ENCODE measurements at places on chromosomes 3 and 15.

DNA sequence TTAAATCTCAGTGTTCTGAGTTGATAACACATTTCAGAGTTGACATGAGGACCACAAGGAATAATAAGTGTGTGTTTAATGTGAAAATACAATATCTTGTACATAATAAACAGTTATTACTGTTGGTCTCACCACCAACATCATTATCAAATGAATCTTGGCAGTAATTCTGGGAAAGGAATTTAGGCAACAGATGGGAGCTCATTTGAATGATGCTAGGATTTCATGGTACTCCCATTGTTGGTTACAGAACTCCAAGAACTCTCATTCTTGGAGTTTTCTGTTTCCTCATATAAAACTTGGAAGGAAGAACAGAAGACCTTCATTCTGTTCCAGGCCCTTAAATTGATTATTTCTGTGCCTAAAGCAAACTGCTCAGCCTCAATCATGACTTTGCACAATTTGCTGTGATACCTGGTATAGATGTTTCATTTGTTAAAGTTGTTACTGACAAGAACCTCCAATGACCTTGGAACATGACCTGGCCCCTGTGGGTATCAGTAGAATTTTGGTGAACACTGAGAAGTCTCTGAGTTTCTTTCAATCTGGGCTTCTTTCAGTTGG is 385.8 kb downstream of the LPP start:
- no peak overlapping the region for H3K27ac ChIP-seq
- H3K36me3 ChIP-seq: no peaks in the 10 kb centered on the region
- H3K4me3 ChIP-seq: no peak overlapping the region
- peaks cover 2% of the 10 kb centered on the region for H3K4me1 ChIP-seq
- no peak for DNase-seq

DNA sequence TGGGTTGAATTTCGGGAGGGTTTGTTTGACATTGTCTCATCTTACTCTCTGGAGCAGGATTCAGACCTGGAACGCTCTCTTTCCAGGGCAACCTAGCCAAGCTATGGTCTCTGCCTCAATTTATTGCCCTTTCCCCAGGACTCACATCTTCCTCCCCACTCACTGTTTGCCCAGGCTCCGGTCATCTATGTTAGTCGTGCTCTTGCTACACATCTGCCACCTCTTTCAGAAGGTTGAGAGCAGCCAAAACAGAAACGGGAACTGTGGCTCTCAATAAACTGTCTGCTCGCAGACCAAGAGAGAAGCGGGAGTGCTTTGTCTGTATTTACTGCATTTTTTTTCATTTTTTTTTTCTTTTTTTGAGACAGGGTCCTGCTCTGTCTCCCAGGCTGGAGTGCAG is 81.6 kb downstream of the ST6GAL1 start:
- H3K36me3 ChIP-seq: no peaks in the 10 kb centered on the region
- H3K27me3 ChIP-seq: no peaks in the 10 kb centered on the region
- DNase-seq: no peak
- H3K27ac ChIP-seq: peak overlapping the region; percentile 48
- no peak overlapping the region for H3K4me3 ChIP-seq
- H3K4me1 ChIP-seq: peaks cover 24% of the 10 kb centered on the region

GRCh38 chr15:29285386-29285785 is 15.8 kb upstream of the NSMCE3 start:
- no peak overlapping the region for H3K27ac ChIP-seq
- H3K27me3 ChIP-seq: no peaks in the 10 kb centered on the region
- DNase-seq: no peak
- H3K4me3 ChIP-seq: no peak overlapping the region
- no peaks in the 10 kb centered on the region for H3K4me1 ChIP-seq

DNA sequence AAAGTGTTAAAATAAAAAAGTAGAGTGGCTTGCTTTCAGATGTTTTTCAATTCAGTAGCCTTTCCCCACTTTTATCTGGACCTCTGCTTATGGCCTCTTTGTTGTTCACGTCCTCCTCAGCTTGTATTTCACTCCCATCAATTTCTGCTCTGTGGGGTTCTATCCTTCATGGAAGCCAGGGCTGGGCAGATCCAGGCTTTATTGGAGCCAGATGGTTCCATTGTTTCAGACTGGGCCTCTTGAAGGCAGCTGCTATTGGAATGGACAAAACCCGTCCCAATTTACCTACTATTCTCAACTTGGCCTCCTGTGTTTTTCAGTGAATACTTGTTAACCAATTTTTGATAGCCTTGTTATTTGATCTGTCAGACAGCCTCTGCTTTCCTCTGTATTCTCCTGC is 10.9 kb upstream of the AADACL2 start:
- H3K27ac ChIP-seq: no peak overlapping the region
- H3K27me3 ChIP-seq: no peaks in the 10 kb centered on the region
- no peak overlapping the region for H3K4me3 ChIP-seq
- no peaks in the 10 kb centered on the region for H3K4me1 ChIP-seq

DNA sequence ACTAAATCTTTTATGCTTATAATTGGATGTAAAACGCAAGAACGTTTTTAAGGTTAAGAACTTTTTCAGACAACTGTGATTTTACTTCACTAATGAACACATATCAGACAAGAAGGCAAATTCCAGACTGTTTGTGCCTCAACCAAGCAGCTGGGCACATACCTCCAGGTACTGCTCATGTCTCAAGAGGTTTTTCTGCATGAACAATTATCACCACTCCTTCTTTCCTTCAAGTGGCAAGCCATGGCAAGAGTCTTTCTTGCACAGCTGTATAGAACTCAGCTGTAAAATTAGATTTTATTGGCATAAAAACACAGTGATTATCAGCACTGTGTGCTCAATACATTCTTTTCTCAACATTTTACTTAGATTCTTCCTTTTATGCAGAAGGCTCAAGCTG is 64.3 kb downstream of the FNDC3B start:
- DNase-seq: no peak
- peak overlapping the region; percentile 67 for H3K27ac ChIP-seq
- H3K4me1 ChIP-seq: peaks cover 94% of the 10 kb centered on the region
- H3K36me3 ChIP-seq: no peaks in the 10 kb centered on the region

- DNase-seq: no peak
- no peak overlapping the region for H3K27ac ChIP-seq
- H3K4me1 ChIP-seq: no peaks in the 10 kb centered on the region
- H3K27me3 ChIP-seq: no peaks in the 10 kb centered on the region
- no peak overlapping the region for H3K4me3 ChIP-seq
Observed at GRCh38 chr15:33083232-33084081, 111.1 kb downstream of the FMN1 start.

DNA sequence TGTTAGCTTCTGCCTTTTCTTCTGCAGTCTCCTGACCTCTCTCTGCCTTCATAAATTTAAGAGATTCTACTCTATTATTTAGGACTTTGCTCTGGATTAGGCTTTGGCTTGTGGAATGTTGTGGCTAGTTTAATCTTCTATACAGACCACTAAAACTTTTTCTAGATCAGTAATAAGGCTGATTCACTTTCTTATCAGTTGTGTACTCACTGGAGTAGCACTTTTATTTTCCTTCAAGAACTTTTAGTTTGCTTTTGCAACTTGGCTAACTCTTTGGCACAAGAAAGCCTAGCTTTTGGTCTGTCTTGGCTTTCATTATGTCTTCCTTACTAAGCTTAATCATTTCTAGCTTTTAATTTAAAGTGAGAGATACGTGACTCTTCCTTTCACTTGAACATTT is 265.5 kb upstream of the TBC1D5 start:
- H3K4me1 ChIP-seq: no peaks in the 10 kb centered on the region
- H3K4me3 ChIP-seq: no peak overlapping the region
- H3K36me3 ChIP-seq: no peaks in the 10 kb centered on the region
- DNase-seq: no peak
- H3K27ac ChIP-seq: no peak overlapping the region

- H3K4me1 ChIP-seq: peaks cover 6% of the 10 kb centered on the region
- DNase-seq: no peak
- no peak overlapping the region for H3K27ac ChIP-seq
- H3K27me3 ChIP-seq: no peaks in the 10 kb centered on the region
- H3K4me3 ChIP-seq: no peak overlapping the region
Observed at GRCh38 chr15:57784081-57784511, 77.6 kb downstream of the POLR2M start.

GRCh38 chr15:44623178-44623577 is 40.3 kb downstream of the SPG11 start:
- H3K4me1 ChIP-seq: no peaks in the 10 kb centered on the region
- H3K4me3 ChIP-seq: no peak overlapping the region
- DNase-seq: no peak
- H3K27ac ChIP-seq: no peak overlapping the region
- H3K27me3 ChIP-seq: no peaks in the 10 kb centered on the region

- H3K4me1 ChIP-seq: peaks cover 97% of the 10 kb centered on the region
- H3K36me3 ChIP-seq: no peaks in the 10 kb centered on the region
- H3K27ac ChIP-seq: peak overlapping the region; percentile 86
- no peak for DNase-seq
- H3K4me3 ChIP-seq: peak overlapping the region; percentile 51
Observed at GRCh38 chr15:22961762-22962161, 18.4 kb downstream of the CYFIP1 start.

DNA sequence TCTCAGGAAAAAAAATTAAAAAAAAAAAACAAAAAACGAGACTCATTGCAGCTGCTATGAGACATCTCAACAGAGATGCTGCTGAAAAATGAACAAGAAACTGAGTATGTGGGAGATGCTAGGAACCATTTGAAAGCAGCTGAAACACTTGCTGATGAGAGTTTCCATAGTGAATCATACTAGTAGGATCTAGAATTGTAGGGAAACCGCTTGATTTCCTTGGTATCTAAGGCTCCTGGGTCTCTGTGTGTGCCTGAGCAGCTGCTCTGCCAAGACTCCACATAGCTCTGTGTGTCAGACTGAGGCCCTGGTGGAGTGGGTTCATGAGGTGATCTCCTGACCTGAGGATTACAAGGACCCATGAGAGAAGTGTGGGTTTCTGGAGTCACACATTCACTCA is 313.4 kb upstream of the NECTIN3 start:
- H3K4me3 ChIP-seq: no peak overlapping the region
- no peak overlapping the region for H3K27ac ChIP-seq

DNA sequence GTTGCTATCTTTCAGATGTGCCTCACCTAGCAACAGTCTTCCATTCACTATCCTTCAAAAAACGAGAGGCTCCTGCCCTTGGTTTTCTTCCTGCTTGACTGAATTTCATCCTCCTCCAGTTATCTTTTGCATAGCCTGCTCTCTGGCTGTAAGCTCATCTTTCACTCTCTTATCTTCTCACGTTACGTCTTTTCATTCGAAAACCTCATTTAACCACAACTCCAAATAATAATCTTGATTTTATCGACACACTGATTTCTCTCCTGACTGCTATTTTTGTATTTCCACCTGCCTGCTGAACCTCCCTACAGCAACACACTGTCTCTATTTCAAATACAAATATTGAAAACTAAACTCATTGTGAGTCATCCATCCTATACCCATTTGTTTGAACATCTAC is 230.7 kb upstream of the TMC3 start:
- H3K4me3 ChIP-seq: no peak overlapping the region
- H3K27ac ChIP-seq: no peak overlapping the region
- DNase-seq: no peak
- H3K36me3 ChIP-seq: no peaks in the 10 kb centered on the region

- H3K4me3 ChIP-seq: no peak overlapping the region
- no peaks in the 10 kb centered on the region for H3K27me3 ChIP-seq
- no peaks in the 10 kb centered on the region for H3K36me3 ChIP-seq
- no peaks in the 10 kb centered on the region for H3K4me1 ChIP-seq
Observed at GRCh38 chr15:29058903-29059539, 173.2 kb downstream of the APBA2 start.

GRCh38 chr3:55923207-55923606 is 436.1 kb upstream of the WNT5A start:
- no peak overlapping the region for H3K4me3 ChIP-seq
- H3K4me1 ChIP-seq: no peaks in the 10 kb centered on the region
- no peaks in the 10 kb centered on the region for H3K36me3 ChIP-seq

DNA sequence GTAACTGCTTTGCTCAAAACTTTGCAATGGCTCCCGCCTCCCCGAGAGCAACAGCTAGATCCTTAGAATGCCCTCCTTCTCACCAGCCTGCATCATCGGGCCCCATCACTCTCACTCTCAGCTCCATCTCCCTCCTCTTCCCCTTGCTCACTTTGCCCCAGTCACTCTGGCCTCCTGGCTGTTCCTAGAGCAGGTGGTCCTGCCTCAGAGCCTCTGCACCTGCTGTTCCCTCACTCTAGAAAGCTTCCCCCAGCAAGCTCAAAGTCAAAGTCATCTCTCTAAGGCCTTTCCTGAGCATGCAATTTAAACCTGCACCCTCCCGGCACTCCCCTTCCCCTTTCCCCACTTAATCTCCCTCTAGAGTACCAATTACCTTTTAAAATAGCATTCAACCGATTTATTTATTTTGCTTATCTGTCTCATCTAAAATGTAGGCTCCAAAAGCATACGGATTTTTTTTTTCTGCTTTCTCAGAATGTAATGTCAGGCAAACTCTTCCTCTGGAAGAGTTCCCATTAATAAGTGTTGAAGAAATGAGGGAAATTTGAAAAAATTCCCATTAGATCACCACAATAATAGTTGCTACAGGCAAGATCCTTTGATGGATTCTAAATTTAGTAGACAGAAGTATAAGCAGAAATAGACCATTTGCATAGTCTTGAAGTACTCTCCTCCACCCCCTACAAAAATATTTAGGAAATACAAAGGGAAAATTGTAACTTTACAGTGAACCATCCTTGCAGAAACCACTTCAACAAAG is 15.9 kb upstream of the HES1 start:
- no peak overlapping the region for H3K4me3 ChIP-seq
- no peak overlapping the region for H3K27ac ChIP-seq
- H3K36me3 ChIP-seq: no peaks in the 10 kb centered on the region
- H3K27me3 ChIP-seq: no peaks in the 10 kb centered on the region
- no peak for DNase-seq

DNA sequence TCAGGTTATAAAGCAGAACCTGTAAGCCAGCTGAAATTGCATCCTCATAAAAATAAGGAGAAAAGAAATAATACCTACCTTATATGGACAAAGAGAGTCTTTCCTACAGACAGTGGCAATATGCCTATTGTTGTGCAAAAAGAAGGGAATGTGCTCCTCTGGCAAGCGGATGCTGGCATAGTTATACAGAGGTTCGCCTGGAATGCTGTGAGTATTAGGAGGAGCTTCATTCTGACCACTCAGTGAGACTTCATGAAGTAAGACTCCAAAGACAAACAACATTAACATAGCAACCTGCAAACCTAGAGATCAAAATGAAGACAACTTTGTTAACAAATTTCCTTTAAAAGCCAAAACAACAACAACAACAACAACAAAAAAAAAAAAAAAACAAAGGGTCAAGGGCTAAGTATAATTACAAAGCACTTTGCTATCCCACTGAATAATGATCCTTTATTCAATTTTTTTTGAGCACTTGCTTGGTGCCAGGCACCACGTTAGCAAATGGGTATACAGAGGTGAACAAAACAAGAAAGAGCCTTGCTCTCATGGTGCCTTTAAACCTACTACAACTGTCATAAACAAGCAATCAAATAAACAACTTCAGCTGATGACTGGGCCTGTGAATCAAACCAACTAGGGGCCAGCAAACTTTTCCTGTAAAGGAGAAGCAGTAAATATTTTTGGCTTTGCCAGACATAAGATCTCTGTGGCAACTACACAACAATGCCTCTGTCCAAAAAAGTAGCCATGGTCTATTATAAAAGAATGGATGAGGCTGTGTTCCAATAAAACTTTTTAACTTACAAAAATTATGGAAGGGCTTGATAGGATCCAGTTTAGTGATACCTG is 3.7 kb downstream of the EOGT start:
- DNase-seq: no peak
- no peaks in the 10 kb centered on the region for H3K27me3 ChIP-seq
- H3K4me1 ChIP-seq: peaks cover 71% of the 10 kb centered on the region
- peak overlapping the region; percentile 100 for H3K27ac ChIP-seq
- H3K36me3 ChIP-seq: peaks cover under 1% of the 10 kb centered on the region

All from thoracic aorta (tissue), 2 donors.